ENCODE measurements at places on chromosomes 3 and 15.

GRCh38 chr3:117322866-117323265 is 613.3 kb downstream of the TUSC7 start:
- no peak for DNase-seq

DNA sequence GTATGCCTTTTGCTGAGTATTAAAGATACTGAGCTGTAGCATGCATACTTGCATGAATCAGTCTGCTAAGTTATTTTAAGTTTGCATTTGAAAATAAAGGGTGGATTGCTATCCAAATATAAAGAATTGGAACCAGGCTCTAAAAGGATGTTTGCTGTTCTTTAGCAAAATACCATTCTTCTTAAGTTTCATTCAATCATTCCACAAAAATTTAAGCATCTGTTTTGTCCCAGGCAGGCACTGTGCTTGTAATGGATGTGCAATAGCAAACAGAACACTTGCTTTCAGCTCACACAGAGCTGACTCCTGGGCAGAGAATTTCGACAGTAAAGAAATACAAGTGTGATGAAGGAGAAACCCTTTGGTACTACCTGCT is 151.1 kb downstream of the PGPEP1L start:
- DNase-seq = no peak

DNA sequence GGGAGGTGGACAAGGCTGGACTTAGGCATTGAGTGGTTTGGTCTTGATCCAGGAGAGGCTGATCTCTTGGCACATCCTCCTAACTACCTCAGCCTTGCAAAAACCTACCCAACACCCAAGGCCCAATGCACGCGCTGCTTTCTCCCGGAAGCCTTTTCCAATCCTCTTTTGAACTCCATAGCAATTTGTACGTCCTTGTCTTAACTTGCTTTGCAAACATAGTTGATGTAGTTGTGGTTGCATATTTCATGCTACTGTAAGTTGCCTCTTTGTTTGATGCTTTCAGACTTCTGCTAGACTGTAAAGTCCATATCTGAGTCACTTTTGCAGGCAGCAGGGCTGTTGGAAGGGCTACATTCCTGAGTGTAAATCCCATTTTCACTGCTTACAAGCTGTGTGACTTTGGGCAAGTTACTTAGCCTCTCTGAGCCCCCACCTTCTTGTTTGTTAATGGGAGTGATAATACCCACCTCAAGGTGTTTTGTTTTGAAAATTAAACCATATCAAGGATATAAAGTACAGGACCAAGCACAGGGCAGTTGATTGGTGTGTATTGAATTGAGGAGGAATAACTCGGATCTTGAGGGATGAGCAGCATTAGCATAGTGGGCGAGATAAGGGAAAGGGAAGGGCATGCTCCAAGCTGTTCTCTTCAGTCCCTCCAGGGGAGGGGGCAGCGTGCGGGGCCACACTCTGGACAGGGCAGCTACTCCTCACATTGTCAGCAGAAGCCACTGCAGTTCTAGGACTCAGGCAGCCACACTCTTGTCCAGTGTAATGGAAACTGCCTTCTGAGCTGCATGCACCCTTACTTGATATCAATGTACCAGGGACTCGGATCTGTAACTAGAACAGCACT is 28.8 kb downstream of the SIAH2 start:
- DNase-seq = no peak

GRCh38 chr3:124846189-124846588 is 41.0 kb downstream of the ITGB5 start:
- no peak for DNase-seq

DNA sequence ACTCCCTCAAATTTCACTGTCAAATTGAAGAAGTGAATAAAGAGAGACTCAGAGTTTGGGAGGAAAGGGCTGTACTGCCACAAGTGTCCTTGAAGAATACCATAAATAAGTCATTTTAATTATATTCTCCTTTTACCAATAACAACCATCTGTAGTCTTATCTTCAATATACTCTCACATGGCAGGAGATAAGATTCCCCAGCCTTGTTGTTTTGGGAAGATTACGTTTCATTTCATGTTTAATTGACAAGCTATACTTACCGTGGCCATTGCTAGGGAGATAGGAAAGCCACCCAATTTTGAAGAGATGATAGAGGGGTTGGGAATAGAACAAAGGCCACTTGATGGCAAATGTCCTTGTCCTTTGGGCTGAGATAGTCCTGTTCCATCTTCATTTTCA is 2.3 kb downstream of the MINDY4B start:
- no peak for DNase-seq

GRCh38 chr15:57703387-57703786 is 3.1 kb upstream of the POLR2M start:
- no peak for DNase-seq

- no peak for DNase-seq
These were observed 9.3 kb downstream of the VEPH1 start for GRCh38 chr3:157493627-157494550.

Data from activated CD4-positive, alpha-beta memory T cell treated with anti-CD3 and anti-CD28 coated beads for 36 hours (primary cell).